Large intestine (tissue), 12 donors: ENCODE measurements at places on chromosomes 5 and 9. TPM values are rescaled to one million over a fixed set of nuclear protein-coding genes. Genes with fewer than 3 reads are reported as not detected.

GRCh38 chr5:53233645-53234405 lies 124.3 kb upstream of the MOCS2 start:
- H3K36me3 ChIP-seq = no peaks in the 10 kb centered on the region
- H3K27ac ChIP-seq = no peak overlapping the region
- H3K4me3 ChIP-seq = no peak overlapping the region
- no peaks in the 10 kb centered on the region for H3K27me3 ChIP-seq
- H3K4me1 ChIP-seq = no peaks in the 10 kb centered on the region

GRCh38 chr9:36855448-36856315 lies 178.4 kb downstream of the PAX5 start:
- no peaks in the 10 kb centered on the region for H3K36me3 ChIP-seq
- H3K4me1 ChIP-seq = no peaks in the 10 kb centered on the region
- H3K27me3 ChIP-seq = peaks cover 73% of the 10 kb centered on the region
- no peak overlapping the region for H3K27ac ChIP-seq
- no peak overlapping the region for H3K4me3 ChIP-seq

Gene RGS7BP
- polyA plus RNA-seq = 1.1 TPM

DNA sequence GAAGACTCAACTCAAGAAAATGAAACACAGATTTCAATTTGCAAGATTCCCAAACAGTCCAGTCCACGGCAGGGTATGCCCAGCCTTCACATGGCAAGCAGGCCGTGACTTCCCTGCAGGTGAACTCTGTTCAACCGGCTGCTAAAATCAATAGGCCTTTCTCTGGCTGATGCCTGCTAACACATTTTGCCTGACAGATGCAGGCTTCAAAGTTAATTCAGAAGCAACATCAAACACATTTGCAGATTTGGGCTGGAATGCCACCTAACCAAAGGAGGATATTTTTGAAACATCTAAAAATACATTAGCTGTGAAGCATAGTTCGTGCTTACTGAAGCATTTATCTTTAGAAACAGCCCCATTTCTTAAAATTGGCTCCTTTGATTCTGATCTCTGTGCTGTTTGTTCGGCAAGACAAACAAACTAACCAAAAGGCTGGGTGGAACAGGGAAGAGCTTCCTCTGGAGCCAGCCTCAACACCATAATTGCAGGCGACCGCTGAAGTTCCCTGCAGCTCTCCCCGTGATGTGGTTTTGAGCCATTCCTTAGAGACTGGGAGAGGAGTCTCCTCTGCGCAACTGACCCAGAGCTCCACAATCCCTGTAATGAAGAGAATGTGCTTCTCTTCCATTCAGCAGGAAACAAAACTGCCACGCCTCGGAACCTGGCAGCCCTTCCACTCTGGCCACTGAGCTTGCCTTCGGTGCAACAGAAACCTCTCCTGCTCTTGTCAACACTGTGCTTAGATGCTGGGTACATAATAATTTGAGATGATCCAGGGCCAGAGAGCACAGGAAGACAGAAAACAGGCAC lies 126.5 kb downstream of the MYO10 start:
- H3K27me3 ChIP-seq = no peaks in the 10 kb centered on the region
- no peak overlapping the region for H3K4me3 ChIP-seq
- H3K27ac ChIP-seq = no peak overlapping the region
- H3K36me3 ChIP-seq = no peaks in the 10 kb centered on the region
- peaks cover 17% of the 10 kb centered on the region for H3K4me1 ChIP-seq
- no peak for DNase-seq

DNA sequence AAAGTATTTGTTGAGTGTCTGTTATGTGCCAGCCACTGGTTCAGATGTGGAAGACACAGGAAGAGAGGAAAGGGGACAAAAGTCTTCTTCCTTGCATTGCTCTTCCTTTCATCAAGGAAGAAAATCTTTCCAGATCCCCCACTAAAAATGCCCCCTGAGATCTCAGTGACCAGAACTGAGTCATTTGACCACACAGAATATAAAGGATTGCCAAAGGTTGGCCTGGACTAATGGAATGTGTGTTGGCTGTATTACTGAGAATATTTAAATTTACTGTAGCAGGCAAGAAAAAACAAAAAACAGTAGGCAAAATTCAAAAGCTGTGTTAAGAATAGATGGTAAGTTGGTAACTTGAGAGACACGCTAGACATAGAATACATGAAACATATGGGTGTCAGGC lies 10.0 kb upstream of the SEPTIN8 start:
- H3K27me3 ChIP-seq = no peaks in the 10 kb centered on the region
- DNase-seq = no peak
- H3K27ac ChIP-seq = no peak overlapping the region
- H3K4me1 ChIP-seq = no peaks in the 10 kb centered on the region

GRCh38 chr9:124475868-124476690 lies 25.8 kb downstream of the ADGRD2 start:
- H3K27ac ChIP-seq = no peak overlapping the region
- H3K36me3 ChIP-seq = no peaks in the 10 kb centered on the region
- no peaks in the 10 kb centered on the region for H3K4me1 ChIP-seq
- no peak overlapping the region for H3K4me3 ChIP-seq
- H3K27me3 ChIP-seq = peaks cover 58% of the 10 kb centered on the region

DNA sequence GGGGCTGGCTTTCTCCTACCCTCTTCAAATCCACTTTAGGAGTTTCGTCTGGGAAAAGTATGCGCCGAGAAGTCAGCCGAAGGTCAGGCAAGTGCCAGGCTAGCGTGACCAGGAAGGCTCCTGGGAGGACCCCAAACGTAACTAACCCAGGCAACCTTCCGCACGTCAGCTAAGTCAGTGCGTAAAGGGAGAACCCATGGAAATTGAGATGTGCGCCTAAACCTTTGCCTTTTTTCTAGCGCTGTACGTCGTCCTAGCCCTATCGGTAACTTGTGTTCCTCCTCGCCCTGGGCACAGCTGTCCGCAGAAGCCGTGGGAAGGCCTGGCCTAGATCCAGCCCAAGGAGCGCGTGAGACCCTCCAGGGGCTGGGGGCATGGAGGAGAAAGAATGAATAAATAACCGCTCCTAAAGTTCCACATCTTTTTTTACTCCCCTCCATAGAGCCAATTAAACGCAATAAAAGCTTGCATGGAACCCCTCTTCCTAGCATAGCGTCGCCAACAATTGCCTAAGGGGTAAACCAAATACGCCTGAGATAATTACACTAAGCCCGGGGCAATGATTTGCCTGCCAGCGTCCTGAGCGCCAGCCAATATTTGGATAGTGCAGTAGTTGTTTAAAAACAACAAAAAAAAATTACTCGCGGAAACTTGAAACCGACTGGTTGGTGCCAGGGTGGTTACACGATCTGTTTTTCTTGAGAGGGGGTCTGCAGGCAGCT lies 4.0 kb upstream of the FOXB2 start:
- no peaks in the 10 kb centered on the region for H3K36me3 ChIP-seq
- peaks cover 7% of the 10 kb centered on the region for H3K4me1 ChIP-seq
- peaks cover 95% of the 10 kb centered on the region for H3K27me3 ChIP-seq
- H3K27ac ChIP-seq = no peak overlapping the region

DNA sequence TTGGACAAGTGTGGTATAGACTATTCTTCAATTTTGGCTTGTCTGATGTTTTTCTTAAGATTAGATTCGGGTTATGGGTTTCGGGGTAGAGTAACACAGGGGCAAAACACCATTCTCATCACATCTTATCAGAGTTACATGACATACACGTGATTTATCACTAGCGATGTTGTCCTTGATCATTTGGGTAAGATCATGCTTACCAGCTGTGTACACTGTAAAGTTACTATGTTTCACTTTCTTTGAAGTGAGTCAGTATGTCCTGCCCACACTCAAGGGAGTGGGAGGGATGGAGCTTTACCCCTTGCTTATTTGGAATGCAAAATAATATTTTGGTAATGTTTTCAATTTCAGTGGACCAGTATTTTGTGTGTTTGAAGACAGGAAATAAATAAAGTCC lies 101.8 kb upstream of the TAF11L2 start:
- peaks cover 6% of the 10 kb centered on the region for H3K27me3 ChIP-seq
- no peak overlapping the region for H3K4me3 ChIP-seq
- no peak for DNase-seq
- no peak overlapping the region for H3K27ac ChIP-seq
